ENCODE measurements at places on chromosomes 12 and 14.

DNA sequence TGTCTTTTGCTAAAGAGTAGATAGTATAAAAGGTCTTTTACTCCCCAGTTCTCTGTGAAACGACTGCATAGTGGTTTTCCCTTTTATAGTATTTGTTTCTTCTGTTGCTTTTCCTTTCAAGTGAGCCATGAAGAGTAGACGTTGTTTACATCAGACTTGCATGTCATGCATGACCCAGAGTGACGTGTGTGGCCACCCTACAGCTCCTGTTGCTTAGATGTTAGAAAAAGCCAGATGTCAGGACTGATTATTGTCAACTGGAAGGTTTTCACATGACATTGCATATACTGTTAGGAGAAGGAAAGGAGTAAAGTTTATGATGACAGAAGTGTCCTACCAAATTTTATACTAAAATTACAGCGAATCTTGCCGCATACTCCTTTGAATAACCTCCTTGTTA lies 1.3 kb upstream of the RD3L start:
- no peak for DNase-seq

GRCh38 chr14:88848571-88848970 lies 24.1 kb downstream of the TTC8 start:
- DNase-seq: no peak

GRCh38 chr12:53500142-53500775 lies 824 bp upstream of the TARBP2 start:
- DNase-seq: no peak

- DNase-seq: peak; percentile 91
Observed at GRCh38 chr14:76784881-76785280, 23.6 kb downstream of the VASH1 start.

DNA sequence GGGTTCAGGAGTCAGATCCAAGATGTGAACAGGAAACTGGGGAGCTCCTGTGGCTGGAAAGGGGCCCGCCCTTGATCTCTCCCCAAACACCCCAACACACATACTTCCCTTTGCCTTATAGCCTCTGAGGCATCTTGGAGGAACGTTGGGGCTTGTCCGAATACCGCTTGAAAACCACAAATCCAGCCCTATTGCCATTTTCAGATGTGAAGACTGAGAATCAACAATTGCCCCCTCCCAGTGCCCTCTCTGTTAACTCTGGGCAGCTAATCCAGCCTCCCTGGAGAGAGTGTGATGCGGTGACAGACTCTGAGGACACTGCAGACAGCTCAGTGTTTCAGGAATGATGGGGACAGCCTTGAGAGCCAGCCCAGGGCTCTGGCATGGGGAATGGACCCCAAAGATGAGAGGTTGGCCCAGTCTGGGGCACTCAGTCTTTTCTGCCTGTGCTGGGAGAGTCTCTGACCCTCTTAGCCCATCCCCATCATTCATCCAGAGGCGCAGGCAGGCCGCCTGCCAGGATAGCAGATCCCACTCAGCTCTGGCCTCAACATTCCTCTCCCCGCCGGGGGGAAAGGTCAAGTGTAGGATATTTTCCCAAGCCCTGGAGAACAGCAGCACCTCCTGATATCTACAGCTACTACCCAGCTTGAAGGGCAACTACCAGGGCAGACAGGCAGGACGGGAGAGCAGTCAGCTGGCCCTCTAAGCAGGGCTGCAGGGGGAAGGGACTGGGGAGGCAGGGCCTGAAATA lies 24.6 kb upstream of the LTBP2 start:
- DNase-seq: no peak

DNA sequence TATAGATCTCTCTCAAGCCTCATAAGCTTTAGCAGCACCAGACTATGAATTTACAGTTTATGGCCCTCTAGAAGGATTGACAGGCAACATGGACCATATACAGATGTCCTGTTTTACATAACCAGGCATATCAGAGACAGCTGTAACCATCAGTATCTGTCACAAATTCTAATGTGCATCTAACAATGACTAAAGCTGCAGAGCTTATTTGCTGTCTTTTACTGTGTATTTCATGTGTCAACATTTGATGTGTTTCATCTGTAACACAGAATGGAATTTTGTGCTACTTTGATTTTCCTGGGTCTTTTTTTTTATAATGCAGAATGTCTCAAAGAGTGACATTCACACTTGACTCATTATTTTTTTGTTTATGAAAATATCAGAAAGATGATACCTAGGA lies 348.3 kb downstream of the SLC16A7 start:
- DNase-seq: no peak

DNA sequence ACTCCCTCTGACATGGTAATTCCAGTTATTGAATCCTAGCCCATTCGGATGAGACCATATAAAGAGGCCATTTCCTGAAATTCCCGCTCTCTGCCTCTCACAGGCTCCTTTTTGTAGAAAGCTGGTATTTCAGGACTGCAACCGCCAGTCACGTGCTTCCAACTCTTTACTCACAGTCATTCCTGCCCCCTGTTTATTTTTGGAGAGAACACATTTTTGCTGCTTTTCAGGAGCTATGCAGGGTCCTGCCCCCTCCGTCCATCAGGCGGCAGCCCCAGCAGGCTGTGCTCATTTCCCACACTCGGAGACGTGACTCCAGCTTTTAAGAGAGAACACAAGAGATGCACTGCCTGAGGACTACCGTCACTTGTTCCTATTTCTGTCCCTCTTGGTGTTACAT lies 26.8 kb downstream of the IFT43 start:
- no peak for DNase-seq

DNA sequence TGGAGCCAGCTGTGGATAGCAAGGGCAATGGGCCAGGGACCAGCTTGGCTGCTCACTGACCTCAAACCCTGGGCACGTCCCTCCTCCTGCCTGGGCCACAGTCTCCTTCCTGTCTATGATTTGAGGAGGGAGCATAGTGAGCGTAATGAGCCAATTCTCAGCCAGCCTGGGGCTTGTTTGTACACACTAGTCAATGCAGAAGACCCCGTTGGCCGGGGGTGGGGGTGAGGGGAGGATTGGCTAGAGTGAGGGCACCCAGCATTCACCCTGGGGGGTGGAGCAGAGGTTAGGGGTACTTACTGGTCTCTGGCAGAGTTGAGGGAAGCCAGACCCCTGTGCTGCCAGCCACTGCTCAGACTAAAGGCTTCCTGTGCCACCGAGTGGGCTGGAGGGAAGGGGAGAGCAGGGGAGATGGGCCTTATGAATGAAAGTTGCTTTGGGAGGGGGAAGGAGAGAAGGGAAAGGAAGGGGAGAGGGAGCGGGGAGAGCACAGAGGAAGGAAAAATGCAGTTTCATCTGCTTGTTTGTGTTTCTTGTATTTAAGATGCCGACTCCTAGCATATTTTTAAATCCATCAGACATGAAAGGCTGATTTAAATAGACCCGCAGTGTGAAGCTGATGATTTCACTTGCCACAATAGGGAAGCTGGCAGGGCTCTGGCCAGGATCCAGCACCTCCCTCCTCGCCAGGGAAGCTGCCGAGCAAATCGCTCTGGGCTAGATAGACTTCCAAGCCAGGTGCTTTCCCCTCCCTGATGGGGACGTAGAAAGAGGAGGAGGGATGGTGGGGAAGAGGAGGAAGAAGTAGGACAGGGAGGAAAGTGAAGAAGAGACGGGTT lies 114.0 kb downstream of the PRMT8 start:
- DNase-seq: no peak

- no peak for DNase-seq
Observed at GRCh38 chr12:65510007-65510406, 231.5 kb downstream of the MSRB3 start.

GRCh38 chr14:31110872-31111271 lies 84.7 kb upstream of the STRN3 start:
- no peak for DNase-seq

DNA sequence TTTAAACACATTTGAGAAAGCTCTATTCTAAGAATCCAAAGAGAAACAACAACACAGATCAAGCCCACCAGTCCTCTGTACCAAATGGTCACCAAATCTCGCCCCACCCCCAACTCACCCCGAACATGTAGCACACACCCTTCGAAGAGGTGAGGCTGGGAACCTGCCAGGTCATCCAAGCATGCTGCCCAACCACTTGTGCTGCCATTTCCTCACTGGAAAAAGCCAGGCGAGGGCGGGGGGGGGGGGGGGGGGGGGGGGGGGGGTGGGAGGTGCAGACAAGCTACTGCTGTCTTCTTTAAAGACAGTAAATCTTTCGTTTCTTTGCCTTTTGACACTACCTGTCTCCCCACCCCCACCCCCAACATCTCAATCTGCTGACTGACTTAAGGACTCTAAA lies 59.9 kb downstream of the SETD3 start:
- no peak for DNase-seq

DNA sequence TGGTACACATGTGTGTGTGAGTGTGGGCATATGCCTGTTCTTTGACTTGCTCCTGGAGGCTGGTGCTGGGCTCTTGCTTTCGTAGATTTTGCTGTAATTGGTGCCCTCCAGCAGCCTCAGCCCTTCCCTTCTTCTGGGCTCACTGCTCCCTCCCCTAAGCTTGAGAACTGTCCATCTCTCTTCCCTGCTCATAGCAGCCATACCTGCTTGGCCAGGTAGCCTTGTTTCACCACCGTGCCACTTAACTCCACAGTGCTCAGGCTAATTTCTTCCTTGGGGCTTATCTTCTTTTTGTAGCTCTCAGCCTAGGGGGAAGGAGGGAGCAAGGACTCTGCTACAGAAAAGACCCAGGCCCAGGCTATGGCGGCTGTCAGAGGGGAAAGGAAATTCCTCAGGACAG lies 19.8 kb downstream of the PLEK2 start:
- DNase-seq: no peak
